ENCODE measurements at places on chromosomes 7 and 10.

DNA sequence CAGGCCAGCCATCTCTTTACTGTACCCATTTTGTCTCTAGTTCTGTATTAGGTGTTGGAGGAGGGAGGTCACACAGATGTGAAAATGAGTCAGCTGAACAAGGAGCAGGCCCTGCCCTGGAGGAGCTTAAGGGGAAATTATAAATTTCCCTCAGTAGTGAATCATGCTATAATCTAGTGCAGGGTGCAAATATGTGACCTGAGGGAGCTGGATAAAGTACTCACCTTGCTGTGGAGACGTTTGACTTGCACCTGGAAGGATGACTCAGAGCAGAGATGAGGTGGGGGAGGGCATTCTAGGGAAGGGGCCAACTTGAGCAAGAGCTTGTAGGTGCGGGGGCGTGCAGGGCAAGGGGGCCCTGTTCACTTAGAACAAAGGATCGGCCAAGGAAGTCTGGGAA is 610.6 kb downstream of the SDK1 start:
- no peak for DNase-seq

- DNase-seq: no peak
Measured at GRCh38 chr7:121388950-121389349, 7.2 kb downstream of the FAM3C start.

DNA sequence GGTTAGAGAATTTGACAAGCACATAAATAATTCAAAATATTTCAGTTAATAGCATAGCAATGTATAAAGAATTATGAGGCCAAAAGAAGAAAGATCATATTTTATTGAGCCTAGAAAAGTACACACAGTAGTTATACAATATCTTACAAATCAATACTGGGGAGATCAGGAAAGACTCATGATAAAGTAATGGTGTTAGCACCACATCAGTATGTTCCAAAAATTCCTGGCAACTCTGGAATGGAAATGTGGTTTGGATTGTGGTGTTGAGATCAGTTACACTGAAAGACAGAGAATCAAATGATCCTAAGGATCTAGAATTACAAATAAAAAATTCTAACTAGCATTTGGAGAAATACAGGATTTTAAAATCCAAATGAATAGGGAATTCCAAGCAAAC is 420.5 kb upstream of the CNTNAP2 start:
- DNase-seq: no peak

DNA sequence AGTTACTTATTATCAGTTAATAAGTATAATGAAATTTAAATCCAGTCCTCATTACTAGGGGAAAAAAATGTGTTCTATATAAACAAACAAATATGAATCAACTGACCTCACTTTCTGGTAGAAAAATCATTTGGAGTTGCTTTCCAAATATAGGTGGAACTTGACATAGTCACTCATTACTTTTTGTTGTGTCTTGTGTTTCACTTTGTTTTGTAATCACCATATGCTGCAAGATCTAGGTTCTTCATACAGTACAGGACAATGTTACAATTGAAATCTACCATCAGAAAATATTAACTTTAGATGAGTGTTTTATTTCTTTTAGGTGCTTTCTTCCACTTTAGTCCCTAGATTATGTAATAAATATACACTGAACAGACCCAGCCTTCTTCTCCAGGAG is 16.9 kb downstream of the TFEC start:
- DNase-seq: no peak

GRCh38 chr10:125605167-125605566 is 77.8 kb downstream of the TEX36 start:
- no peak for DNase-seq

- no peak for DNase-seq
Measured at GRCh38 chr7:157355784-157356511, 19.1 kb downstream of the DNAJB6 start.

DNA sequence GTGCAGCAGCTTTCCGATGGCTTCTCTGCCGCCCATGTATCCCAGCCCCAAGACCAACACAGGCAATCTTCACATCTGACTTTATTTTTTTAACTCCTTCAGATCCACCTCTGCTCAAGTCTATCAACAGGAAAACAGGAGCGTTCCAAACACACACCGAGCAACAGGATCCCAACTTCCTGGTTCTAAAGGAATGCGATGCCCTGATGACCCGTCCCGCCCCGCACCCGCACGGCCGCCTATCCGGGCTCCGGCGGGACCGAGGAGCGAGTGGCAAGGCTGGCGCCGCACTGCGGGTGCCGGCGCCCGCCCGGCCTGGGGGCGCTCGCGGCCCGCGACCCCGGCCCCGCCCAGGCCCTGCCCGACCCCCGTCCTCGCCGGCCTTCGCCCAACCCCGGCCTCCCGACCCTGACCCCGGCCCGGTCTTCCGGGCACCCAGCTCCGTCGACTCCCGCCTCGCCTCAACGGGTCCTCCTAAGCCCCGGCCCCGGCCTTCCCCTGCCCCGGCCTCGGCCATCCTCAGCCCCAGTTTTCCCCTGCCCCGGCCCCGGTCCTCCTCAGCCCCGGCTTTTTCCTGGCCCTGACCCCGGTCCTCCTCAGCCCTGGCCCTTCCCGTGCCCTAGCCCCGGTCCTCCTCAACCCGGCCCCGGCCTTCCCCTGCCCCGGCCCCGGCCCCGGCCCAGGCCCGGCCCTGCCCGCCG is 730 bp downstream of the LARP4B start:
- peak; percentile 72 for DNase-seq

GRCh38 chr7:28347475-28348318 is 64.6 kb upstream of the CREB5 start:
- DNase-seq: no peak

GRCh38 chr7:128404143-128404681 is 5.6 kb downstream of the IMPDH1 start:
- DNase-seq: no peak

- DNase-seq: no peak
Measured at GRCh38 chr10:7243873-7244272, 167.0 kb downstream of the SFMBT2 start.

DNA sequence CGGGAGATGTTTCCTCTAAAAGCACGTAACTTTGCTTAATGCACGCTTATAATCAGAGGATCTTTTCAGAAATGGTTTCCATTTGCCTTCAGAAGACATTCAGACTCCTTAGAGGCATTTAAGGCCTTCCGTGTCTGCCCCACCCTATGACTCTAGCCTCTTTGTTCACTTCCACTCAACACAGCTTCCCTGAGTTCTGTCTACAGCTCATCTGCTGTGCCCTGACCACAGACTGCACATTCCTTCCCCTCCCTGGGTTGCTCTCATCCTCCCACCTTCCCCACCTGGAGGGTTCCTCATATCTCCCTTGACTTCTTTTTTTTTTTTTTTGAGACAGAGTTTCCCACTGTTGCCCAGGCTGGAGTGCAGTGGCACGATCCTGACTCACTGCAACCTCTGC is 16.6 kb downstream of the FBH1 start:
- no peak for DNase-seq

- DNase-seq: no peak
Measured at GRCh38 chr10:88076027-88076880, 212.8 kb downstream of the PTEN start.

DNA sequence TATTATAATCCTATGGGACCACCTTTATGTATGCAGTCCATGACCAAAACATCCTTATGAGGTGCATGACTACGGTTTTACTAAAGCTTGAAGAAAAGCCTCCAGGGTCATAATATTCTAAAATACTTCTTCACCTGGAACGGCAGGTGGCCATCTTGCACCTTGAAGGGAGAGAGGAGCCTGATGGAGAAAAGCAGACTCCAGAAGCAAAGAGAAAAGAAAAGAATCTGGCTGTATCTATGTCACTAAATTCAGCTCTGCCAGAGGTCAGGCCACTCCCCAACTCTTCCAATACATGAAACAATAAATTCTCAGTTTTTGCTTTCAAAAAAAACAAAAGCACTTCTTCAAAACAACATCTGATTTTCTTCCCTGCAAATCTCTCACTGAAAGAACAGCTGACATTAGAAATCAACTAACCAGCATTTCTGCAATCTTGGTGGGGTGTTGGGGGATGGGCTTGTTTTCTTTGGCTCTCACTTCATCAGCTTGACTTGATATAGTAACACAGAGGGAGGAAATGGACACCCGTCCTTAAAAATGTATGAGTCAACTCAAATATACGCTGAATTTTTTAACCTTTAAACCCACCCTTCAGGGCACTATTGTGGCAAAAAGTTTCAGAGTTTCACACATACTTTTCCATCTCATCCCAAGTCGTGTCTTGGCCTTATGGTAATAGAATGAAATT is 21.7 kb downstream of the HIBADH start:
- no peak for DNase-seq

GRCh38 chr7:106063692-106064091 is 48.4 kb downstream of the SYPL1 start:
- no peak for DNase-seq

Data from D341Med (cell line).